ENCODE measurements at places on chromosomes 6 and 20.

GRCh38 chr6:161682982-161683381 is 409.1 kb upstream of the AGPAT4 start:
- no peak for DNase-seq

DNA sequence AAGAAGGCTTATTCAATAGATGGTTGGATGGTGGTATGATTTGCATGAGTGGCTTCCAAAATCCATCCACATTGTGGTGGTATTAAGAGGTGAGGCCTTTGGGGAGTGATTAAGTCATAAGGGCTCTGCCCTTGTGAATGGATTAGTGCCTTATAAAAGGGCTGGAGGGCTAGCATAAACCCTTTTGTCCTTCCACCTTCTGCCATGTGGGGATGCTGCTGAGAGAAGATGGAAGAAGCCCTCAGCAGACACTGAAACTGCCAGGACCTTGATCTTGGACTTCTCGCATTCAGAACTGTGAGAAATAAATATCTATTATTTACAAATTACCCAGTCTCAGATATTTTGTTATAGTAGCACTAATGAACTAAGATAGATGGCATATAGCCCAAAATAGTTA is 27.8 kb upstream of the SRPK1 start:
- no peak for DNase-seq

DNA sequence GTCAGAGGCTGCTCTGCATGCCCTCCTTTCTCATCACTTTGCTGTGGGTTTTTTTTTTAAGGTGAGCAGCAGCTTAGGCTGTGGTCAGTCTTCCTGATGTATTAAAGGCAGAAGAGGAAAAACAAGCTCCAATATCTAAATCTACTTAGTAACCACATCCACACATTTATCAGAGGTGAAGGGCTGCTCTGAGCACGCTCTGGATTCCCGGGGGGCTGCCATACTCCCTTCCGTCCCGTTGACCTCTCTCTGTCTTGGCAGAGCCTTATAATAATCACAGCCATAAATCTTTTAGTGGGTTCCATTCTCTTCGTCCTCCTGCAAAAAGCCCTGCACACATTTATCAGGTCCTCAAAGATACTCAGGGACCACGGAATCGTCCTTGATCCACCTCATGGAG is 2.7 kb upstream of the LEMD2 start:
- no peak for DNase-seq

- no peak for DNase-seq
These were observed 397.7 kb upstream of the HS3ST5 start for GRCh38 chr6:114740547-114740946.

- DNase-seq: peak; percentile 41
These were observed 725 bp upstream of the ISM1 start for GRCh38 chr20:13220194-13220903.

- no peak for DNase-seq
These were observed 105.3 kb downstream of the EYA2 start for GRCh38 chr20:46999801-47000465.

- no peak for DNase-seq
These were observed 116.8 kb downstream of the PRND start for GRCh38 chr20:4838526-4838925.

DNA sequence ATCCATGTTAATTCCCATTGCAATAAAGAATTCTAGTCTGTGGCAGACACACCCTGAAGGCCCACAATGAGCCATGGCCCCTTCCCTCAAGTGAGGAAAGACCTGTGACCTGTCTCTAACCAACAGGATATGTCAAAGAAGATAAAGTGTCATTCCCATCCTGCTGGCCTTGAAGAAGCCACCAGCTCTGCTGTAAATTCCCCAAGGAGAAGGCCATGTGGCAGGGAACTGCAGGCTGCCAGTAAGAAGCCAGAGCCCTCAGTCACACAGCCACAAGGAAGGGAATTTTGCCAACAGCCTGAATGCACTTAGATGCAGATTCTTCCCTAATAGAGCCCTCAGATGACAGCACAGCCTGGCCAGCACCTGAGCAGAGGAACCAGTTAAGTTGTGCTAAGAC is 24.8 kb downstream of the VIP start:
- no peak for DNase-seq
